ENCODE measurements at places on chromosomes 2 and 18.

DNA sequence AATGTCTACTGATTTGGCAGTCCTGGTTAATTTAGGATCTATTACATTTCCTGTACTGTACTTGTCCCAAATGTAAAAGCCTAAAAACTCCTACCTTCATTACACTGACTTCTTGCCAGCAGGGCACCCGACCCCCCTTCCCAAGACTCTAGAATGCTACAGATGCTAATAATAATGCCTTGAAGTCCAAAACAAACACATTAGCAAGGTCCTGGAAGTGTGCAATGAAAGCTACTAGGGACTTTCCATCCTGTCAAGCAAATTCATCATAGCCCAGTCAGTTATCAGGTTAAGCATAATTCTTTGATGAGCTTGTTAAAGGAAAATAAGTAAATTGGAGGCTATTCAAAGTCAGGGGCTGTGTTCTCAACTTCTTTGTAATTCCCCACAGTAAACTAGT lies 115.3 kb upstream of the RBBP8 start:
- DNase-seq: no peak

GRCh38 chr2:26540306-26540705 lies 62.4 kb upstream of the OTOF start:
- DNase-seq: no peak

- no peak for DNase-seq
Measured at GRCh38 chr18:70284976-70285620, 3.7 kb upstream of the SOCS6 start.

GRCh38 chr2:53058526-53058925 lies 709.1 kb upstream of the CHAC2 start:
- no peak for DNase-seq

- no peak for DNase-seq
Measured at GRCh38 chr2:23505218-23505983, 120.4 kb downstream of the KLHL29 start.

All from stimulated activated CD4-positive, alpha-beta T cell treated with anti-CD3 and anti-CD28 coated beads, Interleukin-15, amount 100 ng/mL, for 48 hours (primary cell).